ENCODE measurements at places on chromosomes 1 and 21.

DNA sequence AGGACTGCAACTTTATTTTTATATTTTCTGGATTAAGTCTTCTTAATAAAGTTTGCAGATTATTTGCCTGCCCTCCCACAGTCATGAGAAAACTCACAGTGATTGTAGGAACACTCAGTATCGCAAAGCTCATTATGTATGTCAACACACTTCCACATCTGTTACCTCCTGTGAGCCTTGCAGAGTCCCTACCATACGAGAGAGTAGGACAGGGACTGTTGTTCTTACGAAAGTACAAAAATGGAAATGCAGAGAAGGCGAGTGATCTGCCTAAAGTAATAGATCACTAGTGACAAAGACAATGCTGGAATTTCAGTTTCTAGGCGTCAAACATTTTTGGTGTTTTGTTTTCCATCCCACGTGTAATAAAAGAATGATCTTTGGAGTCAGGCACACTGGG lies 131.7 kb downstream of the SYT2 start:
- DNase-seq: no peak

DNA sequence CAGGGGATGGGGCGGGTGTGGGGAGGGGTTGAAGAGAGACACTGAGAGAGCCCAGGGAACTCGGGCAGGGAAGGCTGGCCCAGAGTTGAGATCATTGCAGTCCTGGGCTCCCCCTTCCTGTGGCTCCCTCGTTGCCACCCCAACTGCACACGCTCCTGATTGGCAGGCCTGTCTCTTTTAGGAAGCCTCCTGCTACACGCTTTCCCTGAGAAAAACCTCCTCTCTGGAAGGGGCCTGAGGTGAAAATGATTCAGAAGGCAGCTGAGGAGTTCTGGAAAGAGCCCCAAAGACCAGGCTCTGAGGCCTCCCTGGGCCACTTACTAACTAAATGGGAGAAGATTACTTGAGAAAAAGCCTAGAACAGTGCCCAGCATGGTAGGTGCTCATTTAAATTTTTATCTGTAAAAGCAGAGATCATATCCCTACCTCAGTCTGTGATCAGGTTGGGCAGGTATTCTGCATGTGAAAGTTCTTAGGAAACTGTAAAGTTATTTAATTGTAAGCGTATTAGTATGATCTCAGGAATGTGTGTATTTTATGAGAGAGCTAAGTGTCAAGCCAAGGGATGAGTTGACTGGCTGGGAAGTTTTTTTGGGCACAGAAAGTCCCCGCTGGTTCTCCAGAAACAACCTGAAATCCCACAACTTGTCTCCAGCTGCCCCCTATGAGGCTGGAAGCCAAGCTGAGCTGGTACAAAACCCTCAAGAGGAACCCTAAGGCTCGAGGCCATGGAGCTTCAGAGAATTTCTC lies 65.2 kb upstream of the EPS8L3 start:
- DNase-seq: no peak

DNA sequence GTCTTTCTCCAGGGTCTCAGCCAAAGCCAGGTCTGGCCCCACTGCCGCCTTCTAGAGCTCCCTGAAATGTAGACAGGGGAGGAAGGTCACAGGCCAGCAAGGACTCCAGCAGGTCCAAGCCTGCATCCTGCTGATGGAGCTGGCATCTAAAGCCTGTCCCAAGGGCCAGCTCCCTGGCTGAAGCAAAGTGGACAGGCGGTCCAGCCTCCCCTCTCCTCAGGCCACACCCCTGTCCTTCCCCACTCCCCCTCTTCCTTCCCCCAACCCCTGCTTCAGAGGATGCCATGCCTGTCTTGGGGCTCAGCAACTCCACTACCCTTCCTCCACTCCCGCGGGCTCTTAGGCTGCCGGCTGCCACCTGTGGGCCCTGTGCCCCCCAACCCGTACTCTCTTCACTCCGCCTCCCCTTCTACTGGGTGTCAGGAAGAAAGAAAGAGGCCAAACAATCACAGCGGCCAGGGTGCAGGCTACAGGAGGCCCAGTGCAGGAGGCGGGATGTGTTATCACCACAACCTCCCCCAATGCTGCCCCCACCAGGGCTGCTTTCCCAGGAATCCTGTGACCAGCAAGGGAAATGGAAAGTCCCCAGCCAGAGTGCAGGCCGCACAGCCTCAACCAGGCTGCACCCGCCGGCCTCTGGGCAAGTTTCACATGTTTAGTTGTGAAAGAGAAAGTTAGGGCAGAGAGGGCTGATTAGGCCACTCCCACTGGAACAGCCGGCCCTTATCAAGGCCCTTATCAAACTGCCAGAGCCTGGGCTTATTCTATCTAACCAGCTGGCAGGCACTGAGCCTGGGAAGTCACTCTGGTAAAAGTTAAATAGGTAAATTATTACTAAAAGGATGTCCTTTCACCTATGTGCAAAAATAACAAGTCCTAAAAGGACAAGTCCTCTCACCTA lies 34.1 kb downstream of the ACOT7 start:
- peak; percentile 89 for DNase-seq

- DNase-seq: no peak
These were observed 84.1 kb downstream of the GPR88 start for GRCh38 chr1:100622037-100622436.

GRCh38 chr1:154720328-154721297 lies 112.6 kb upstream of the ADAR start:
- no peak for DNase-seq

GRCh38 chr1:53344921-53345838 lies 17.3 kb upstream of the LRP8 start:
- no peak for DNase-seq

DNA sequence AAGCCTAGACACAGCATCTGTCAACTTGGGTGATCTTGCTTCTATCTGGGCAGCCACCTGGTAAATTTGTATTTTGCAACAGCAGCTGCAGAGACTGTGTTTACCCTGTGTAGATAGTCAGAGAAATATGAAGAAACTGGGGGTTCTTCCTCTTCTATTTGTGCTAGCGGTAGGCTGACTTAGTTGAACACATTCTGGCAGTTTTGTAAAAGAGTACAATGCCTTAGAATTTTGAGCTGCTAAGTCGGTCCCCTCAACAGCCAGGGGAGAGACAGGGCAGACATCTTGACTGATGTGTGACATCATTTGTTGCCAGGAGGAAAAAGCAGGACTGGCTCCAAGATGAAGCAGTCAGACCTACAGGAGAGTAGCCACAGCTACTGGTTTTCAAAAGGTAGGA lies 53.7 kb downstream of the KCNJ6 start:
- peak; percentile 41 for DNase-seq
